ENCODE measurements at places on chromosomes 11 and 22.

- no peak for DNase-seq
These were observed 29.8 kb upstream of the NFAM1 start for GRCh38 chr22:42462016-42462415.

DNA sequence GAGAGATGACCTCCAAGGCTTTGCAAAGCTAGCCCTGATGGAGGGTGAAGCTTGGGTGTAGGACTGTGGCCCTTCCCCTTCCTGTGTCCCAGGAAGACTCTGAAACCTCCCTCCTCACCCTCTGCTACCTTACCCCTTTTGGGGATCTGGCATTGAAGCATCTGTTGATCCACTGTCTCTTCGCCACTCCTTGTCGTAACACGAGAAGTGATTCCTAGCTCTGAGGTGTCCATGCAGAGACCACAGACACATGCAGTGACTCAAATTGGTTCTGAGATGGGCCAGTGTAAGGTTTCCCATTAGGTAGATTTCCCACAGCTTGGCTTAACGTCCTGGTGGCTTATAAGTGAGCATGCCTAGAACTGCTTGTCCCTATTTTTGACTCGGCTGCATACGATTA, 101.4 kb downstream of the ZBTB16 start:
- DNase-seq = no peak

DNA sequence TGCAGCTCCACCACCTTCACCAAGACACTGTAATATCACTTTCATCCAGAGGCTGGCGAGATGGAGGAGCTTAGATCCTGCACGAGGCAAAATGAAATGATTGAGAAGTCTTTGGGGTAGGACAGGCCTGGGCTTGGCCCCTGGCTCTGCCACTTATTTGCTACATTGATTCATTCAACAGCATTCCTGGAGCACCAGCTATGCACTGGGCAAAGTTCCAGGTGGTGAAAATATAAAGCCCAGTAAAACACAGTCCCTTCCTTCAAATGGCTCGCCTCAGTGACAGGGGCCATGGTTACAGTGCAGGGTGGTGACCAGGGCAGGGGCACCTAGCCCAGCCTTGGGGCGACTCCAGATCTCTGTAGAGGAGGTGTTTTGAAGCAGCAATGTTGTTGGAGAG, 19.7 kb downstream of the ALX4 start:
- DNase-seq = peak; percentile 69

GRCh38 chr11:96388891-96389719, 607 bp downstream of the CCDC82 start:
- peak; percentile 68 for DNase-seq

DNA sequence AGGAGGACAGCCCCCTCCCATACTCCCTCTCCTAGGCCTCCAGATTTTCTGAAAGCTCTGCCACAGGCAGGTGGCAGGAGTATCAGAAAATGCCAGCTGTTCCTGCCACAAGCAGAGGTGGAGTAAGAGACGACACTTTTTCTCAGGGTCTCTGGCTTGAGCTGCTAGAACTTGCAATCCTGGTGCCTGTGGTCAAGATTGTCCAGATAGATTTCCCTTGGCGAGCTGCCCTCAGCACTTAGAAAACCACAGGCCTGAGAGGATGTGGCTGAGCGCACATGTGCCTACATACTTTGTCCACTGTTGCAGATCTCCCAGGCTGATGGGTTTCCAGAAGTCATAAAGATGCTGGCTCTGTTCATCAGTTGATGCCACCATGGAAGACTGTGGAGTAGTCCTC, 65.7 kb upstream of the NAV2 start:
- DNase-seq = no peak

GRCh38 chr11:106208760-106209159, 131.3 kb downstream of the AASDHPPT start:
- DNase-seq = no peak

- no peak for DNase-seq
These were observed 26.1 kb downstream of the APOL6 start for GRCh38 chr22:35674335-35674734.

DNA sequence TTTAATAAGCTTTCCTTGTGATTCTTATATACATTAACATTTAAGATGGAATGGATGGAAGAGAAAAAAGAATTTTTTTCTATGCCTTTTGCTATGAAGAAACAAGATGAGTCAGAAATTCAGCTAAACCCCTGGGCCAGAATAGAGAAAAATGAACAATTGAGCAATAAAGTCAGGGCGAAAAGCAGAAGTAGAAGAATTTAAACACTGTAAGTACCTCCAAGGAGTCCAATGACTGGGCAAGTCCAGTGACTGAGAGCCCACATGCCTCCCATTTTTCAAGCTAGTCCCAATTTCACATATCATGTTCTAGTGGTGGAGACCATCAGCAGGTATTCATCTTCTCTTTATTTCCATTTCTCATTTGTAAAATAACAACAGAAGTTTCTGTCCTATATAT, 18.6 kb upstream of the APLP2 start:
- DNase-seq = no peak

- no peak for DNase-seq
These were observed 2.4 kb downstream of the MUC2 start for GRCh38 chr11:1077033-1077416.

DNA sequence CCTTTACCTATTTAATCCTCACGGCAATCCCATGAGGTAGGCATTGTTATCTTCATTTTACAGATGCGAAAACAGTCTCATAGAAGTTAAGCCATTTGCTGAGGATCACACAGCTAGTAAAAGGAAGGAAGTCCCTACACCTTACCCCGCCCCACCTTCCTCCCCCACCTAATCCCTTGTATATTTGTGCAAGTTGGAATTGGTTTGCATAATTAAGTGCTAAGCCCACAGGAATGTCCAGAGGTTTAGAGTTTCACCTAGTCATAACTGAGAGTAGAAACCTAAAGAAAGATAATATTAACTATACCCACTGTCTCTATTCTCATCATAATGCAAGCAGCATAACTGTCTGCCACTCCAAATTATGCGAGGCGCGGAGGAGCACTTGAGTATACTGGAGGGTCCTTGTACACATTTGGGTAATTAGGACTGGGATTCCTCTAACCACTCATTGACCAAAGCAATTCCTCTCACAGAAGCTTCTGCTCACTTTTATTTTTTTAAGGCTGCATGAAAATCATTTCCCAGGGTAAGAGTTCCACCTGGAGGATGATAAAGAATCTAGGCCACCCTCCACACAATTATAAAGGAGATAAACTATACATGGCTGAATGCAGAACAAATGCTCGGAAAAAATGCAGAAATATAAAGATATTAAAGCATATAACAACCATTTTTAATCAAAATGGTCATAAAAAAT, 199.9 kb downstream of the FAM181B start:
- no peak for DNase-seq
